Panc1 (cell line): ENCODE measurements at places on chromosomes 5 and 9. TPM values are rescaled to one million over a fixed set of nuclear protein-coding genes. Genes with fewer than 3 reads are reported as not detected.

Gene ZNG1E
- 22.9 TPM for total RNA-seq

Gene CLIC3
- total RNA-seq = 6.2 TPM

Gene ARID3C
- total RNA-seq = 0.33 TPM

Gene DOCK8
- total RNA-seq = 1.4 TPM

Gene SLCO4C1
- 0.90 TPM for total RNA-seq

Gene MCC
- 0.41 TPM for total RNA-seq
